ENCODE measurements at places on chromosomes 11 and 22.

DNA sequence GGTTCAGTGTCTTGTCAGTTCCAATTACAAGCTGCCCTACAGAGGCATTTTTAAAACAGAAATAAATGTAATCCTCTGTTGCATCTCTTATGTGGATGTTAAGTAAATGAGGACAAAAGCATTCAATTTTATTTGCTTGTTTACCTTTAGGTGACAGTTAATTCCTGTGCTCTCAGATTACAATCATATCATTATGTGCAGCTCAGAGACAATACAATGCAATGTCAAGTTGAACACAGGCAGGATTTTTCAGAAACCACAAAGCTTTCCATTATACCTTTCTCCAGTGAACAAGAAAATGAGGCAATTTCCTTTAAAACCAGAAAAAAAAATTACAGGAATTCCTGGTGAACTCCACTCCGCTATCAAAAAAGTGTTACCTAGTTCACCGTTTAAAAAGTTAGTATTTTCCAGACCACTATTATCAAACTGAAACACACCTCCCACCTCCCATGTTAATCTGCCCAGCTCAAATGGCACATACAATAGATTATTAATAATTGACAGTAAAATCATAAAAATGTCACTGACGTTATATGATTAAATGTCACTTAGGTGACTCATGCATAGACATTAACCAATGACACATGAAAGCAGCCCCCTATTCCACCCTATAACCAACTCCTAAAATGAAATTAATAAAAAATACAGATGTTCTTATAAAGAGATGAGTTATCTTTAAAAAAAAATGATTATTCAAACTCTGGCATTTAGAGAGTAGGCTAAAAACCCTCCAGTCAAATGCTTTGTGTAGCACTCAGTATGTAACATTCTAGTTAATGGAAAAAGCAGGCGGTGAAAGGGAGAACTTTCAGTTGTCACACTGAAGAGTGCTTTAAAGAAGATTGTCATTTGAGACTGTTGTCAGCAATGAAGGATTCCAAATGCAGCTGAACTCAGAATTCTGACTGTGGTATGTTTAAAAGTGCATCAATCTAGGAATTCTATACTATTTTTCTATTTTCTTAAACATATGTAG, 98.6 kb downstream of the MUC15 start:
- no peak for DNase-seq

- DNase-seq = no peak
Measured at GRCh38 chr11:59841514-59841913, 3.8 kb downstream of the CBLIF start.

- DNase-seq = no peak
Measured at GRCh38 chr11:24944891-24945290, 448.0 kb downstream of the LUZP2 start.

DNA sequence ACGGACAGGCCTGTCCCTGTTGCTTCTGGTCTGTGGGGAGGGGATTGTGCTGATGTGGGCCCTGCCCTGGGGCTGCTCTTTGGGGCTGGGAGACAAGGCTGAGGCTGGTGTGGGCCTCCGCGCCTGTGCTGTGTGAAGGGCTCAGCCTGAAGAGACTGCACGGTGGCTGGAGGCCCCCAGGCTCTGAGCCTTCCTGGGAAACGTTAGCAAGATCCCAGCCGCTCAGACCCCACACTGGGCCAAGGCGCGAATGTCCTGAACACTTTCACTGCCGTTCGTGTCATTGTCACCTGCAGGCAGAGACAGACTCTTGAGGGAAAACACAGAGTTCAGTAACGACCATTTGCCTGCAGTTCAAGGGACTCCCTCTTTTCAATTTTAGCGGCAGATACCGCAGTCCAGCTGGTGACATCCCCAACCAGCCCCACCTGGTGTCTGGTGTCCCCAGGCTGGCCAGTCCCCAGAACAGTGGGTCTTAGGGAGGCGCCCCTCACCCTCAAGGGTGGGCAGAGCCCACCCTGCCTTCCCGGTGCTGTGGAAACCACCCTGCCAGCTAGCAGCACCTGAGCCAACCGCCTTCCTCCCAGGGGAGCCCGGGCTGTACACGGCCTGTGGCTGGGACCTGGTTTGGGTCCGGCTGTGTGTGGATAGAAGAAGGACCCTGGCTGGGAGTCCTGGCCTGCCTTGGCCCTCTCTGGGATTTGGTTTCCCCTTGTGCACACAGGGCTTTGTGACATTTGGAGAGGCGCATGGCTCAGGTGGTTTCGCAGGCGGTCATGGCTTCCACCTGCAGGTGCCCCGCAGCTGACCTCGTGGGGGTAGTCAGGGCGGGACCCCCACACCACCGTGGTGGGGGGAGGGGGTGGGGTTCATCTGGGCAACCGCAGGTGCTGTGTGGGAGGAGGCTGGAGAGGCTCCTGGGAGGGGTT, 5.7 kb downstream of the PANX2 start:
- DNase-seq = no peak

DNA sequence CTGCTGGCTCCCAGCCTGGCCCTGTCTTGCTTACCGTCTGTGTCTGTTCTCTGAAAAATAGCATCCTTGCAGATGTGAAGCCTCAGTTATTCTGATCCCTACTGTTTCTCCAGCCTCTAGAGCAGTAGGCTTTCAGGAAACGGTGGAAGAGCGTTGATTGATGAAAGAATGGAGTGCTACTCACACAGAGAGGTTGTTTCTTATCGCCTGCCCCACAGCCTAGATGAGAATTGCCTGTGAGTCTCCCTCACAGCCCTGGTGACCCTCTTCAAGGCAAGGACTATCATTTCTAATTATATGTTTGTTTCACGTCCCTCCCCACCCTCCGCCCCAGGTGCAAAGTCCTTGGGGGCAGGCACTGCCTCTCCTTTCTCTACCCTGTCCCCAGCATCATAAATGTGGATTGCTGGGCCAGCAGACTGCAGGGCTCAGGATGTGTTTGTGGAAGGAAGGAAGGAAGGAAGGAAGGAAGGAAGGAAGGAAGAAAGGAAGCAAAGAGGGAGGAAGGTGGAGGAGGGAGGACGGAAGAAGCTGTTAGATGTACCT, 575.3 kb upstream of the B3GAT1 start:
- DNase-seq = no peak

DNA sequence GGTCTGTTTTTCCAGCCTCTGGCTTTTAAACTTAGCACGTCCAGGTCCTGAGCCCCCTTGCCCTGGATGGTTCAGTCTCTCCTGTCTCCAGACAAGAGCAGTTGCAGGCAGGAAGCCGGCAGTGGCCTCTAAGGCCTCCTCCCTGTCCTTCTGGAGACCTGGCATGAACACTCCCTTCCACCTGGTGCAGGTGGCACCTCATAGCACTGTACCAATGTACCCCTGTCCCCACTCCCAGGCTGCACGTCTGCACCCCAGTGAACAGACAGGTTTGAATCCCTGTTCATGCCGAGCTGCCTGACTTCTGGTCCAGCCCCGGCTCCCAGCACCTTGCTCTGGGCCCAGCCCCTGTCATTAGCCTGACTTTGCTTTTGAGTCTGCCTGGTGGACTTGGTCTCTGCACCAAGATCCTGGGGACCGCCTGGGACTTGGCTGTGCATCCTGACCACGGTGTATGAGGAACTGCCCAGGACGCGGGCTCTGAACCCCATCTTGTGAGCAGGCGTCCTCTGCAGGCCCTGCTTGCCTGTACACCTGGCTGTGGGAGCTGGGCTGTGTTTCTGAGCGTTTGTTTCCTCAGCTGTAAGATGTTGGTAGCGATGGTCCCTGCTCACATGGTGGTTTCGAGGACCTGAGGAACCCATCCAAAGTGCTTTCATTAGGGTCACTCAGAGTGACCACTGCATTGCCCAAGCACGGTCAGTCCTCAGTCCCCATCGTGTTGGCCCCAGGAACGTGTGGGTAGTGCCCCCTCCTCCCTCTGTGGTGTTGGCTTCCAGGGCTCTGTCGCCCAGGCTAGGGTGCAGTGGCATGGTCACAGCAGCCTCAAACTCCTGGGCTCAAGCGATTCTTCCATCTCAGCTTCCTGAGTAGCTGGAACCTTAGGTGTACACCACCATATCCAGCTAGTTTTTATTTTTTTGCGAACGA, 75.0 kb upstream of the SHANK2 start:
- DNase-seq = no peak

Measured in adrenal gland (tissue), 19 donors.